SW 1271 (cell line): ENCODE measurements at places on chromosomes 6 and 20.

GRCh38 chr6:145372671-145373151 lies 362.6 kb downstream of the EPM2A start:
- DNase-seq, result no peak

GRCh38 chr6:7479801-7480266 lies 61.6 kb upstream of the DSP start:
- DNase-seq, result no peak

DNA sequence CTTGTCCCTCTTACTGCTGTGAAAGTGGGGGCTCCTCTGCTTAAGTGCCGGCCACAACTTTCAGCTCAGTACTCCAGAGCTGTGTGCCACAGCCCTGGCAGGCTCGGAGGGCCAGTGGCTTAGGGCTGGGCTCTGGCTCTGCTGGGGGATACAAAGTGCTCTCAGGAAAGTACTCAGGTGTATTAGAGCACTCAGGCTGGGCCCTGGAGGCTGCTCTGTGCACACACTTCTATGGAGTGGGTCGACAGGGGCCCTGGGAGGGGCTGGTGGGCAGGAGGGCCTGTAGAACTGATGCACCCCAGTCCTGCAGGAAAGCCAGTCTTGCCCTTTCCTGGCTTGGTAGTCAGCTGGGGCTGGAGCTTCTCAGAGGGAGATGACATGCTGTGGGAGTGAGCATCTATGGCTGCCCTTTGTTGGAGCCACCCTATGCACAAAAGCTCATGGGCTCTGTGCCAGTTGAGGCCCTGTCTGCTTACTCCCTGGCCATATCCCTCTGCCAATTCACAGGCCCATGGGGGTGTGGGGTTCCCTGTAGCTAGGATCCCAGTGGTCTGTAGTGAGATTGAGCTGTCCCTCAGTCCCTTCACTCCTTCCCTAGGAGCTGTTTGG lies 22.0 kb downstream of the CENPW start:
- no peak for DNase-seq

DNA sequence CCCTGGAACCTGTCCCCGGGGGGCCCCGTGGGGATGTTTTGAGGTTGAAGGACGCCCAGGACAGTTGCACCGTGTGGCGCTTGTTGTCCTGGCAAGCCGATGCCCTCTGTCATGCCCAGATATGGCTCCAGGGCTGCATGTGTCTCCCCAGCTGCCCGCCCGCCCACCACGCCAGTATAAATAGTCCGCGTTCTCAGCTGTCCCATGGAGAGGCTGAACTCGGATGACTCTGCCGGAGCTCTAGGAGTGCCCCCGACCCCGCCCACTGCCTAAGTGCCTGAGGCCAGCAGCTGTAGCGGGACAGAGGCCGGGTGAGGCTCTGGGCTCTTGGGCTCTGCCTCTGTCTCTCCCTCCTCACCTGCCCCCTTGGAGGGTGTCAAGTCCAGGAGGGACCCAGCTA lies 83.0 kb upstream of the GATA5 start:
- DNase-seq, result no peak

DNA sequence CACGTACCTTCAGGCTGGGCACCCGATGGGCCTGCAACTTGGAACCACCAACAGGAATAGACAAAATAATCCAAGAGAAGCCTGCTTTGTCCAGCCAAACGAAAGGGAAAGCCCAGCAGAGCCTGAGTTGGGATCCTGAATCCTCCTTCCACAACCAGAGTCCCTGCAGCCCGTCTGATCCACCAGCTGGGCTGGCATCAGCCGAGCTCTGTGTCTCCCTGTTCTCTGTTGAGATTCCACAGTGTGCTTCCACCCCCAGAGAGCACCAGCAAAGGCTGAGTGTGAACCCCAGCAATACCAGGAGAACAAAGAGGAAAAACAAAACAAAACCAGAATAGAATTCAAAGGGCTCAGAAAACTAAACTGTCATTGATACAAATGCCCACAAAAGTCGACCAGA lies 104.2 kb upstream of the PRND start:
- no peak for DNase-seq

DNA sequence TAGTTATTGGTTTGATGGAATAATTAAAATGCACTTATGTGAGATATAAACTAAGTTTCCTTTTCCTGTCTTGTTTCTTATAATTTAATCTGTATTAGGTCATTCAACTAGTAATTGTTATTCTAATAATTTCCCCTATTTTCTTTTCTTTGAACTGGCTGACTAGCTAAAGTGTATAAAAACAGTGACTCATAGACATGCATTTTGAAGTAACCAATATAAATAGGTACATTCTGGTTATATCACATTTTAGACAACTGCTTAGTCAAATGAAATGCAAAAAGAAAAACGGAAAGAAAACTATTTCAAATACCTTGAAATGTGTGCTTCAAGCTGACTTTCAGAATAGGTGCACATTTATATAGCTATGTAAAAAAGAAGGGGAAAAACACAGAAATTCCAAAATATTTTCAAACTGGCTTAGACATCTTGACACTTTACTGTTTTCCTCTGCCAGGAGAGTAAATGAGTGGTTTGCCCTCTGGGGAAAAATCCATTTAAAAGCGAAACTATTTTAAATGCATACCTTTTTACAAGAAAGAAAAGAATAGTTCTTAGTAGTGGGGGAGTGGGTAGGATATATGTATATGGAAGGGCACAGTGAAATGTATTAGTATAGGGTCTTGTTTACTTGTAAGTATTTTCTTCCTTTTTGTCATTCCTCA lies 28.3 kb downstream of the KCNQ5 start:
- DNase-seq, result no peak

- no peak for DNase-seq
These were observed 86.5 kb downstream of the QRSL1 start for GRCh38 chr6:106715922-106716321.

DNA sequence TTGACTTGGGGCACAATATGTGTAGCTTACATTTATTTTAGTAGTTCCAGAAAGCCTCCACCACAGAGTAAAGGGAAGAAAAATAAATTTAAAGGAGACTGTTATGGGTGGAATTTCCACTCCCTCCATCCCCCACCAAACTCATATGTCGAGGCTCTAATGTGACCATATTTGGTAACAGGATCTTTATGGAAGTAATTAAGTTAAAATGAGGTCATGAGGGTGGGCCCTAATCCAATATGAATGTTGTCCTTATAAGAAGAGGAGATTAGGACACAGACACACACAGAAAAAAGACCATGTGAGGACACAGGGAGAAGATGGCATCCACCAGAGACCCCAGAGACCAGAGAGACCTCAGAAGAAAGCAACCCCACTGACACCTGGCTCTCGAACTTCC lies 189.7 kb downstream of the EDN1 start:
- no peak for DNase-seq

- DNase-seq, result no peak
These were observed 8.4 kb upstream of the ZBTB24 start for GRCh38 chr6:109491207-109491938.

DNA sequence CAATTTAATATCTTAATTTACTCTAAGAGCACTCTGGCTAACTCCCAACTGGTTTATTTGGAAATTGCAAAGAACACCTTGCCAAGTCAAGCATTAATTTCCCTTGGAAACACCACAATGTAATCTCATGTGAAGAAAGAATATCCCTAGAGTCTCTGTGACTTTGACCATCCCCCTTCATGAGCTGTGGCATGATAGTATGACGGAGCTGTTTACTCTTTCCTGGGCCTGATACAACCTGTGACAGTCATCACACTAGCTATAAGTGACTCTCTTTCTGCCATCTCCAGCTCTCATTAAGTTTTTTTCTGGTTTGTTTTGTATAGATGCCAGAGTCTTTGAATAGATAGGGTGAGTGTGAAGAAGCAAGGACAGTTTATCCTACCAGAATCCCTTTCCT lies 470.3 kb upstream of the JARID2 start:
- DNase-seq, result no peak

DNA sequence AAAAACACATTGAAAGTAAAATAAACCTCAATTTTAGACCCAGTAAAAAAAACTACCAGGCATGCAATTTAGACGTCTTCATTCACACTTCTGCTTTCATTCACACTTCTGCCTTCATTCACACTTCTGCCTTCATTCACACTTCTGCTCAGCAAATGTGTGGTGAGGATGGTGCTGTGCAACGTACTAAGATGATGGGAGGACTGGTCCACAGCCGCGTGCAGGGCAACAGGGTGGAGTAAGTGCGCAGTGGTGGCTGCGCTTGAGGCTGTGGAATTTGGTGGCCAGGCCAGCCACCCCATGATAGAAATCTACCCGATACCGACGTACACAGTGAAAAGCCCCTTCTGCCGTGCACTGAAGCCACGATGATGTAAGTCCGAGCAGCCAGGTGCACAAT lies 114.3 kb upstream of the CD93 start:
- no peak for DNase-seq

- DNase-seq, result no peak
These were observed 1.9 kb upstream of the AFDN start for GRCh38 chr6:167824591-167825331.

DNA sequence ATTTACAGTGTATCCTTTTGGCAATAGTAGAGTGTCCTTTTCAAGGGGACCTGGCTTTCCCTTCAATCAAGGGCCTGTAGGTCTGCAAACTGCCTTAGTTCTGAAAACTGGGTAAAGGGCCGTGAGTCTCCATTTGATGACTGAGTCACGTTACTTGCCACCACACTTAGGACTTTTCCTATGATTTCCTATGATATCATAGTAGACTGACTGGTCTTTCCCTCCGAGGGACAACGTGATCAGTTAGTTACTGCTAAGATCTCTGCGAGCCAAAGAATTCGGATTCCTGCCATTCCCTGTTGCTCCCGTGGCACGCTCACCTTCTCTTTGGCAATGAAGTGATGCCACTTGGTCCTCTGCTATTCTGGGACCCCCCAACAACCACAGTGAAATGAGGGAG lies 8.4 kb downstream of the ZNF831 start:
- no peak for DNase-seq

- DNase-seq, result no peak
These were observed 134.0 kb downstream of the THBS2 start for GRCh38 chr6:169119669-169120068.

DNA sequence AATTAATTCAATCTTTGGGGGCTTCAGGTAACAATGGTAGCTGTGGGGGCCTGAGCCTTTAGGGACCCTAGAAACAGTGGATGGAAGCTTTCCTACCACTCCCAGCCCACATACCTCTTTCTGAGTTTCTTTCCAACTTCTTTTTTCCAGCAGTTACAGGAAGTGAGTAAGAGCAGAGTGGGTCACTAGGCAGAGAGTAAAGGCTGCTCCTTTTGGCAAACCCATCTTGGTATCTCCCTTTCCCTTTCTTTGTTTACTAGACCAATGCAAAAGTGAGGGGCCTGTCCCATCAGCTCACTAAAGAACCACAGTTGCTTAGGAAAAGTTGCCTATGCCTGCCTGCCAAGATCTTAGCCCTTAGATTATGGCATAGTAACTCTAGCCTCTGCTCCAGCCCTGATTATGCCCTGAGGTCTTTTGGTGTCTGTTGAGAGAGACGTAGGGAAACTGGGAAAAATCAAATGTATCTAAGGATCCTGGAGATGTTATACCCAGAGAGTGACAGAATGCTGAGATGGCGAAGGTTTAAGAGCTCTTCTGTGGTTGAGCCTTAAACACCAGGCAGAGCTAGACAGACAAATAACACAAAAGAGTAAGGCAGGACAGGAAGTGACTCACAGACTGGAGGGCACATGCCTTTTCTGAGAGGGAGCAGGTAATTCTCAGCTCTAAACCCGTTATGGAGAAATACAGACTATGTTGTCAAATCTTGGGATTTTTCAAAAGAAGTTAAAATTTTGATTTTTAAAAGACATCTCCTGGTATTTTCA lies 31.3 kb downstream of the TRMT6 start:
- peak; percentile 83 for DNase-seq

DNA sequence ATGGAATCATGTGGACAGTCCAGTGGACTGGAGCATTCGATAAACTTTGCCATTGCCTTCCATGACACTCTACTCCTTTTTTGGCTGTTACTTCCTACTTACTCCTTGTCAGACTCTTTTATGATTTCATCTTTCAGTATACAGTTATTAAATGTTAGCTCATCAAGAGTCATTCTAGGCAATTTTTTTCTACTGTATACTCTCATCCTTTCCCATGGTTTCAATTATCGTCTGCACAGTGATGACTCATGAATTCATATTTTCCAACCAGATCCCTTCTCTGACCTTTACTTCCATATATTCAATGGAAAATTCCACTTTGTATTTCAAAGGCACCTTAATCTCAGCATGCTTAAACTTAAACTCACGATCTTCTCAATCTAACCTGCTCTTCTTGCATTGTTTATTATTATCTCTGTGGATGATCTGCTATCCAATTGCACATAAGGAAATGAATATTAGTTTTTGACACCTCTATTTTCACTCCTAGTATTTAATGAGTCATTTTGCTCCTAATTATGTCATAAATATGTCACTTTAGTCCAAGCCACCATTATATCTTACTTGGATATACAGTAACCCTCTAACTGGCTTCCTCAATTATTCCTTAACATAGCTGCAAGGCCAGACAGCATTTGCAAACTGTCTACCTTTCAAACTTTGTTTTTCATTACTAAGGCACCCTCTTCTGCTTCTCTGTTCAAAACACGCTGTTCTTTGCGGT lies 427.5 kb downstream of the PHF3 start:
- DNase-seq, result no peak

DNA sequence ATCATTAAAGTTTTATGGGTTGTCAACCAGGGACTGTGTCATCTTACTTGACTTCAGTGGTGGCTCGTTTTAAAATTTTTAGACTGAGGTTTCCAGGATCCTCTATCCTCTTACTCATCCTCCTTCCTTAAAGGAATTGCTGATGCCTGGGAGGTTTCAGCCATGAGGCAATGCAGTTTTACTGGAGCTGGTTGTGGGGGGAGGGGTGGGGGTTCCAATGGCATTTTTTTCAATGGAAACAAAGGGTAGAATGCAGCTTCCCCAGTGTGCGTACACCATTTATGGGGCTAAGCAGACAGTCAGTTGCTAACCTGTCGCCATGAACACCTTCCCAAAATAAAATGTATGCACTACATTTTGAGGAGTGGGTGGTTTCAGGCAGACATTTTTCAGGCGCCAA lies 88.0 kb downstream of the METTL24 start:
- DNase-seq, result no peak

- no peak for DNase-seq
These were observed 122.2 kb downstream of the MAN1A1 start for GRCh38 chr6:119227377-119227776.

GRCh38 chr20:18742841-18743240 lies 70.7 kb upstream of the SCP2D1 start:
- DNase-seq, result no peak

DNA sequence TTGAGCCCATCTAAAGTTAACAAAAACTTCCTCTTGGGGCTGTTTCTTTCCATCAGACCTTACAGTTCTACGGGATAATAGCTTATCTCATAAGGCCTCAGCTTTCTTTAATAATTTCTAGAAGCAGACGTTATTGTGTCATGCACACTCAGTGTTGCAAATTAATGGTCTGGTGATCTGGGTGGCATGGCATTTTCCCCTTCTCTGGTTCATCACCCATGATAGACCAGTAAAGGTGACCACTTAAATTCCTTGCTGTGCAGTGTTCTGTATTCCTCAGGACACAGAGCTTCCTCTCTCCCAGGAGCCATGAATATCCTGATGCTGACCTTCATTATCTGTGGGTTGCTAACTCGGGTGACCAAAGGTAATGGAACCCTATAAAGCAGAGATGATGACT lies at the start of gene DEFB125:
Gene DEFB125 (plus strand): TSS at position 272 of the 400 bp plus-strand sequence. CDS start 38 bp downstream, at position 310.
- DNase-seq, result no peak

GRCh38 chr6:5490501-5491069 lies 229.3 kb downstream of the FARS2 start:
- DNase-seq, result no peak

GRCh38 chr20:38303908-38304379 lies at the start of gene BPI:
Gene BPI, plus strand, starts transcription at chr20:38304156. Its CDS starts 68 bp downstream, at chr20:38304224.
- no peak for DNase-seq

GRCh38 chr6:112016320-112016719 lies 37.6 kb upstream of the CCN6 start:
- DNase-seq, result no peak

GRCh38 chr6:170454512-170455285 lies 98.4 kb downstream of the PSMB1 start:
- no peak for DNase-seq
